ENCODE measurements at places on chromosomes 16 and 17.

DNA sequence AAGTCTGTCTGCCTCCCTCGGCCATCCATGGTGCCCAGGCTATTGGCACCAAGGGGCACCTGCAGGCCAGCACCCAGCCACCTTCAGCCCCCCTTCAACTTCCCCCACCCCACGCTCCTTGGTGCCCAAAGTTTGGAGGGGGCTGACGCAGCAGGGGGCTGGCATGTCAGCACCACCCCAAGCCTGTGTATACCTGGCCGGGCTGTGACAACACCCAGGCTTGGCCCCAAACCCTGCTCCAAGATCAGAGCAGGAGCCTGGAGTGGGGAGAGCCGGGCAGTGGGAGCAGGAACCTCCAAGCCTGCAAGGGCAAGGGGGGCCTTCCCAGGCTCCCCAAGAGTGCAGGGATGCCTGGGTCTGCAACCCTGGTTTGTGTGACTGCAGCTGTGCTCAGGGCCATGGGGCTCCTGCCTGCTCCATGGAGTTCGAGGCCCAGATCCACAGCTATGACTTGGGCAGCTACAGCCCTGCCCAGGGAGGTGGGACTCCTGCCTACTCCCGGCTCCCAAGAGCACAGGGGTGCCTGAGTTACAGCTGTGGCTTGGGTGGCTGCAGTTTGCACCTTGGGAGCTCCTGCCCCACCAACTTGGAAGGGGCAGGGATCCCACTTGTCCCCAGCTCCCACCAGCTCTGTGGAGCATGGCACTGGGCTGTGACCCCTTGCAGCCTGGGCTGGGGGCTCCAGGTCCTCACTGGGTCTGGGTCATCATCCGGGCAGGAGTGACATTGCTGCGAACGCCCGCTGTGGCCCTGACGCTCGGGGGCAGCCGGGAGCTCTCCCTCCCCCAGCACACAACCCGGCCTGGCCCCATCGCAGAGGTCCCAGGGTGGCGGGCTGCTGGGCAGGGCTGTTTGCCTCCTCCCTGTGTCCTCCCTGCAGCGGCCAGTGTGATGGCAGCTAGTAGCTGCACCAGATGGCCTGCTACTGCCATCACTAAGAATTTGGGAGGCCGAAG lies 175.5 kb upstream of the SDK2 start:
- no peak for DNase-seq

- DNase-seq = no peak
These were observed 28.9 kb downstream of the WIPF2 start for GRCh38 chr17:40247926-40248495.

DNA sequence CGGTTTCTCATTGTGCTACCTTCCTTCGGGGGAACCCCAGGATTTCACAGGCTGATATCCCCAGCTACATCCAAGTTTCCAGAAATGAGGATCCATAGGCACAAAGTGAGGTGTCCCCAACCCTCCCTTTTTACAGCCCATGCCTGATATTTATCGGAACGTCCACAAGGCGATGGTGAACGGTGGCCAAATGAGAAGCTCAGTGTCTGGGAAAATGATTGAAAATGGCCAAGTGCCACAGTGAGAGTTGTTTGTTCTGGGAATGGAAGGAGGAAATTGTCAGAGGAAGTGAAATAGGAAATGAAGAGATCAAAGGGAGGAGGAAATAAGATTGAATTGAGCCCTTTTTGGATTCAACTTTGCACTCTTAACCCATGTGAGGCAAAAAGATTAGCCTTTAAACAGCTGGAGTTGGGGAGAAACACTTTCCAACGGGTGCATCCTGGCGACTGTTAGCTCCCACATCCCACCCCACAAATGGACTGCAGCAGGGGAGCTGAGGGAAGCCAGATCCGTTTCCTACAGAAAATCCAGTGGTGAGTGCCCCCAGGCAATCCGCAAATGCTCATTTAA lies 294.4 kb upstream of the IRX5 start:
- no peak for DNase-seq

DNA sequence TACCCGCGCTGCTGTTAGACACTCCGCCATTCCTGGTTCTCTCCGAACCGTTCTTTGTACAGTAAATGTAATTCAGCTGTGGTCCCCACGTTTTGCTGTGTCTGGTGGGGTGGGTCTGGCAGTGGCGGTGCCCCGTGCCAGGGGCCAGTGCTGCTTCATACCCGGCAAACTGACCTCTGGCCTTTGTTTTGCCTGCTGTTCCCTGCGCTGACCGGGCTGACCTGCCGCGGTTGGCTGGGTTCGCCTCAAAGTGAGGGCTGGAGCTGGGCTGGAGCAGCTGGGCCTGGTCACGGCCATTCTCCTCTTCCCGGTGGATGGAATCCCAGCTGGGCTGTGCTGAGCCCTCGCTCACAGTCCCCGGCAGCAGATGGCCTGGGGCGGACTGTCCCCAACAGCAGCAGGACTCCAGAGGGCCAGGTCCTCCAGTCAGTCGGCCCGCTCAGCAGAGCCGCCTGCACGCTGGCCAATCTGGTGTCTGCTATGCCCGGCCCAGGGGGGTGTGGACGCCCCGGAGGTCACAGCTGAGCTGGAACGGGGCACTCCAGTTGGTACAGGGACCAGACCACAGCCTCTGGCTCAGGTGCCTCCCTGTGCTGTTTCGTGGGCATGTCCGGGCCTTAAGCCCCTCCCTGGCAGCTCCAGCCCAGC lies 1.5 kb upstream of the WFIKKN1 start:
- peak; percentile 80 for DNase-seq

DNA sequence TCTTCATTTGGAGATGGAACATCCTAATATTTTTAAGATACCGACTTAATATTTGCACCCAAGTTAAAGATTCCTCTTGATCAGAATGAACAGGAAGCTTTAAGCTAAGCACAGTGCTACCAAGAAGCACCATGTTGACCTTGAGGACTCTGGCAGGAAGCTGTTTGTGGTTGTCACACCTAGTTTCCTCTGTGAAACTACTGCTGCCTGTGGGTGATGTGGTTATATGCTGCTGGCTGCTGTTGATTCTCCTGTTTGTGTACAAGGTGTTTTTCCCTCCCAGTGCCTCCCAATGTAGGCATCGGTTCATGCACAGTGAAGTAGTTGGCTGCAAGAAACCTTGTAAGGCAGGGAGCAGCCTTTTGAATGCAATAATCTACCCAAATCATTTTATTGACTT lies 23.4 kb downstream of the RBL2 start:
- DNase-seq = peak; percentile 13

- no peak for DNase-seq
These were observed 1.1 kb downstream of the DNASE1 start for GRCh38 chr16:3655396-3656159.

- DNase-seq = no peak
These were observed 38.0 kb downstream of the ACSM2B start for GRCh38 chr16:20538181-20538580.

DNA sequence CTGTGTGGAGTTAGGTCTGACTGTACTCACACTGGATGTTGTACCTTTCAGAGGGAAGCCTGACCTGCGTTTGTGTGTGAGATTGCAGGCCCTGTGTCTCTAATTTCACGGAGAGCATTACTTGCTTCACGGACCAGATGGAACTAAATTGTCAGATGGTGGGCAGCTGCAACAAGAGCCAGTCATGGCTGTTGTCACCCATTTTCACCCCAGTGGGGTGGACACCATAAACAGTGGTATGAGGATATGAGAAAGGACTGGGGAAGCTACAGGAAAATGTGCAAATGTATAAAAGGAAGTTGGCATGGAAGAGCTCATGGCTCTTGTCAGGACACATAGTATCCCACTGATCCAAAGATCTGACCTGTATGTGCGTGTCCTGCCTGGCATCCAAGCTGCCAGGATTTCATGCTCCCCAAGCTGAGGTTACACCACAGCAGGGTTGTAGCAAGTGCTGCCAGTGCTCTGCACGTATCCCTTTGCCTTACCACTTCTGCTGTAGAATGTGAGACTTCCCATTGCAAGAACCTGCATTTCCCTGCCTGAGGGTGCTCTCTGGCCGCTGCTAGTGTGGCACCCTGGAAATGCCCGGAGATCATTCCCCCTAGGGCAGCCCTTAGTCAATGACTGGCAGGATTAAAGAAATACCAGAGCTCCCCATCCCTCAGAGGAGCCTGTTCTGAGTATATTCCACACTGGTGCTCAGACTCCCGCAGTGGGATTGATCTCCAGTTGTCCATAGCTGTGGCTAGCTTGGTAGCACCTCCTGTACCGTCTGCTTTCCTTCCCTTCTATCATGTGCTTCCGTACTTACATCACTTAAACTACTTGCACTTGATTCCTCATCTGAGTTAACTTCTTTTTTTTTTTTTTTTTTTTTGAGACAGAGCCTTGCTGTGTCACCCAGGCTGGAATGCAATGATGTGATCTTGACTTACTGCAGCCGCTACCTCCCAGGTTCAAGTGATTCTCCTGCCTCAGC lies 70.4 kb upstream of the TANC2 start:
- no peak for DNase-seq

GRCh38 chr16:83720981-83721380 lies 86.8 kb upstream of the HSBP1 start:
- DNase-seq = no peak

DNA sequence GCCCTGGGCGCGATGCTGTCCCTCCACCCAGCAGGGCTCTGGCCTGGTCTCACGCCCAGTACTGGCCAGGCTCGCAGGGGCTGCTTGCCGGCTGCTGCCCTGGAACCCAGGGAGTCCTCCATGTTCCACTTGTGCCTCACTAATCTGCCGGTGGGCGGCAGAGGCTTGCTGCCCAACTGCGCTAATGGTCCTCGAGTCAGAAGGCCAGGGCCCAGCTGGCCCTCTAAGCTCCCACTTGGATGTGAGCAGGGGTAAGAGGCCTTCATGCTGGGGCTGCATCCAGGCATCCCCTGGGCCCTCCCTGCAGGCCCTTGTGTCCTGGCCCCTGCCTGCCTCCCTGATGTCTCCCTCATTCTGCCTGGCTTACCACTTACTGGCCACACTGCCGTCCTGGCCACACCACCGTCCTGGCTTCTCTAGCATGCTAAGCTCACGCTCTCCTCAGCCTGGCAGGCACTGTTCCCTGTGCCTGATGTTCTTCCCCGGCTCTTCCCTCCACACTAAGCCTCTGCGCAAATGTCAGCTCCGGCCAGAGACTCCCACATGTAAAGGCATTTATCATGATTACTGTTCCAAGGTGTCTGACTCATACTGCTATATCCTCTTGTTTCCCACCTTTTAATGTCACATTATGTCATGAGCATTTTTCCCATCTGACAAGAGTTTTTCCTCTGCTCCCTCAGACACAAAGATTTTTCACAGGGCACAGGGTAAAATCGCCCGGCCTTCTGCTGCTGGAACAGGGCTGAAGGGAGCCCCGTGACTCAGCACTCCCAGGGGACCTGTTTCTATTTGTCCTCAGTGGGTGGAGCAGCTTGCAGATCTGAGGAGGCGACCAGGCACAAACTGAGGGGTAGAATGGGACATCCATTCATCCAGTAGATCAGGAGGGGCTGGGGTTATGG lies 15.9 kb downstream of the B9D1 start:
- DNase-seq = peak; percentile 79

DNA sequence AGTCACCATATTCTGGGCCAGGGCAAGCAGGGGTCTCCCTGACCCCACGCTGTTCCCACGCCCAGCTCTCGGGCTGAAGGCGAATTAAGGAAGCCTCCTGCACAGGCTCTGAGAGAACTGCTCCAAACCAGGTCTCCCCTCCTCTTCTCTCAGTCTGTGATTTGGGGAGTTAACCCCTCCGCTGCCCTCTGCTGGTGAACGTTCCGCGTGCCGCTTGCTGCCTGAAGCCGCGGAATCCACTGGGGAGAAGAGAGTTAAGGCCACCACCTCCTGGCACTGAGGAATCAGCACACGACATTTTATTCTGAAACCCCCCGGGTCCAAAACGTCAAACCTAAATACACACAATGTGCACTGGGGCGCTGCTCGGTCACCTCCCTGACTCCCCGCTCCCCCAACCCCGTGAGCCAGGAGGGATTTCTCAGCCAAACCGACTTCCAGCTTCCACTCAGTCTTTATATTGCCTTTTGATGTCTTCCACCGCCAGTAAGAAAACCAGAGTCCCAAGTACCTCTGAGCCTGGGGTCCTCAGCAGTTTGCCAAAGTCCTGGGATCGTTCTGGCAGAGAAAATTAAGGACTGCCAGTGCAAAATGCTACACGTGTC lies 54.4 kb upstream of the RCVRN start:
- DNase-seq = no peak

GRCh38 chr16:87437327-87437726 lies 45.2 kb downstream of the MAP1LC3B start:
- DNase-seq = no peak

DNA sequence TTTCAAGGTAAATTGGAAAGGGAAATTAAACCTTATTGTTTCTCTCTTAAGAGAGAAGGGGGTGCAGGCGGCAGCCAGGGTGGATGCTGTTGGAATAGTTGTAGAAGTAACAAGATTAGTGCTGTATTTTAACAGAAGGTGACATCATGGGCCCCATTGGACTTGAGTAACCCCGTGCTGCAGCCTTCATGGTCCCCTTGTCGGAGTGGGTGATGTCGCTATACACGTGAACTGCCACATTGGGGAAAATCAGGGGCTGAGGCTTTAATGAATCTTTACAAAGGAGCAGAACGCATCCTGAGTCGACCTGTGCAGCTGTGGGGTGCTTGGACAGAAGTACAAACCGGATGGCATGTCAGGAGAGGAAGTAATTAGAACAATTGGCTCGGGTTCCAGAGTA lies 3.2 kb downstream of the SNX11 start:
- DNase-seq = no peak

DNA sequence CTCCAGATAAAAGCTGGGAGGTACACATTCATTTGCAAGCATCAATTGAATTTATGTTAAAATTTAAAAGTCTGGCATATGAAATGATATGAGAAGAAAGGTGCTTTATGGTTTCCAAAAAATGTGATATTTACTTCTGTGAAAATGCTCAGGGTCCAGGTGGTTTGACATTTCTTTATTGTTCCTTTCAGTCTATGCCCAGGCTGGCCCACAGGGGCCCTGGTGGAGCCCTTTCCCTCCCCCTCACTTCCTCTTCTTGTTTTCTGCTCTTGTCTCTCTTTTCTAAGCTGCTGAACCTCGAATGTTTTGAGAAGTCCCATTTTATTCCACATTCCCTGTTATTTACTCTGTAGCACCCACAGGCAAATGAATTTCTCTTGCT lies 127.8 kb downstream of the HS3ST3B1 start:
- no peak for DNase-seq

DNA sequence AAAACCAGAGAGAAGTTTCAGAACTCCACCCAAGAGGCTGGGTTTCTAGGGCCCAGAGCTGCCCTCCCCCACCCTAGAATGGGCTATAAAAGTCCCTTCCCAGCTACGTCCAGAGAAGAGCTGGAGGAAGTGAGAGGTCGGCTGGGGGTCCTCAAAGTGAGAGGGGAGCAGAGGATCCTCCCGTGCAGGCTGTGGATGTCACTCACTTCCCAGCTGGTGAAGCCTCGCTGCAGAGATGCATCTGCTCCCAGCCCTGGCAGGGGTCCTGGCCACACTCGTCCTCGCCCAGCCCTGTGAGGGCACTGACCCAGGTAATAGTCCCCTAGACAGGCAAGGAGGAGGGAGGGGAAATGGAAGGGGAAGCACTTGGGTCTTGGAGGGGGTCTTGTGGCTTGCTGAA lies at the start of gene EPX:
TSS of gene EPX (plus strand) at position 115 of the 400 bp plus-strand sequence. CDS start at position 236, 121 bp downstream.
- no peak for DNase-seq

DNA sequence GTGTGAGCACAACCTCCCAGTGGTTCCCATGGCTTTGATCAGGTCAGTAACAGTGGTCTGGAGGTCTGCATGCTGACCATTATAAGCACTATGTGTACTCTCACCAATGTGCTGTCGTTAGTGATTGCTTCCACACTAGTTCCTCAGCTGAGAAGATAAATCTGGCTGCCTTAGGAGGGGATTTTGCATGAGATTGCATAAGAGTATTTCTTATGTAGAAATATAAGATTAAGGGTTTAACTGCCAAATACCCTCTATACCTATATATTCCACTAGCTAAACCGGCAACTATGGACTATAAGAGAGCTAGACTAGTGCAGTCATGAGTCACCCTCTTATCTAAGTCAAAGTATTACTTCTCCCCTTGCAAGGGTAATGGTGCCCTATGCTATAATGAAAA lies 580.2 kb downstream of the CDH11 start:
- no peak for DNase-seq

GRCh38 chr17:47267354-47267828 lies 13.8 kb downstream of the ITGB3 start:
- DNase-seq = peak; percentile 50
